ENCODE measurements at places on chromosomes 11 and 22.

GRCh38 chr11:119468511-119468910 is 45.5 kb upstream of the THY1 start:
- DNase-seq = no peak

DNA sequence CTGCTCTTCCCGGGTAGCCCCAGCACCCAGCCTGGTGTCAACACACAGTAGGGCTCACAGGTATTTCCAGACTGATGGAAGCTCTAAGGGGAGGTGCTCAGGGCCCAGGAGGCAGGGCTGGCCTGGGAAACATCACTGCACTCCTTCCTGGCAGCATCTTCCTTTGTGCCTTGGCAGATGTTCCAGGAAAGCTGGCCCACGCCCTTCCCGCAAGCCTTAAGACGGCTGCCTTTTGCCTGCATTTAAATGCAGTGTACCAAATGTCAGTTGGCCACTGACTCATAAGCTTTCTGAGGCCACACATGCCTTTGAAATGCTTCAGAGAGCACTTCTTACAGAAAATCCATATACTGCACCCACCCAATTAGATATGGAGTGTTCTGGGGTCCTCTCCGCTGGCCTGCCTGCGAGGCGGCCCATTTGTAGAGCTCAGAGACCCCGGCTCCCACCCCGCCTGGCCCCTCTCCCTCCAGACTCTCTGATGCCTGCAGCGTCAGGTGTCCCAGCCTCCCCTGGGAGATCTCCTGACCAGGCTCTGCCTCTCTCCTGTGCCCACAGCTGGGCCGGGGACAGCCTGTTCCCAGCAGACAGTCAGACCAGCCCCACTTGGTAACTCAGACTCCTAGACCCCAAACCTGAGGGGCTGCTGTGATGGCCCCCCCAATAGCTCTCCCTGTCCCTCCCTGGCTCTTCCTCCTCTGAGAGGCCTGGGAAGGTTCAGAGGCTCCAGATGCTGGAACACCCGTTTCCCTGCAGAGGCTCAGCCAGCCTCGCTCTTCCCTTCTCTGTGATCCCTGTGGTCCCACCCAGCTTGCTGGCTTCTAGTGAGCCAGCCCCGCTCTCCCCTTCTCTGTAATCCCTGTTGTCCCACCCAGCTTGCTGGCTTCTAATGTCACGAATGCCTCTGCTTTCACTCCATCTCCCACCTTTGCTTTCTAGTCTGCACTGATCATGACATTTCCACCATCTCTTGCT is 47.6 kb upstream of the THY1 start:
- peak; percentile 13 for DNase-seq

DNA sequence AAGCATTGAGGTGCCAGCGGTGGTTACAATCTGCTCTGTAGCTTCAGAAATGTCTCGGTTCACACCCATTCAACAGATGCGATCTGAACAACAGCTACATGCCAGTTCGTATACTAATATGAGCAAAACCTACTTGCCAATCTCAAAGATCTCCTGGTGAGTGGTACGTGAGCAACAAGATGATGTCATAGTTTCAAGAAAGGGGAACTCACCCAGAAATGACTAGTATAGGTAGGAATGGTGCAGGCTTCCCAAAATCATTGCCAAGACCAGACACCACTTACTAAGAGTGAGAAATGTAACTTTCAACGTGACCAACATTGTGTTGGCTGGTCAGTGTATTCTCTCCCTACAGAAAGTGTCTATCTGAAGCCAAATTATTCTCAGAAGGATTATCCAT is 31.1 kb downstream of the OR6Q1 start:
- DNase-seq = no peak

GRCh38 chr11:46338636-46338987 is 8.7 kb upstream of the DGKZ start:
- no peak for DNase-seq

- DNase-seq = no peak
Observed at GRCh38 chr22:24730864-24731263, 43.7 kb downstream of the PIWIL3 start.

DNA sequence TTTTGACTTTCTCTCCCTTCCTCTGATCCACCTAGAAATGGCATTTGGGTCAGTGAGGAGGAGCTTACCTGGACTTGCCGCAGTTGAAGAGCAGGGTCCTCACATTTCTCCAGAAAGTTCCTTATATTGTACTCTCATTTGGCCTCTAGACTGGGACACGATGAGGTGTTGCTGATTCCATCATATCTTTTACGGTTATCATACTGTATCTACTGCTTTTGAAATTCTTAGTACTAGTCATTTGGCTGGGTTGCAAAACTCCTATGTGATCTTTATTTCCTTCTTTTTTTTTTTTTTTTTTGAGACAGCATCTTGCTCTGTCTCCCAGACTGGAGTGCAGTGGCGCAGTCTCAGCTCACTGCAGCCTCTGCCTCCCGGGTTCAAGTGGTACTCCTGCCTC is 58.7 kb upstream of the FAM181B start:
- no peak for DNase-seq

DNA sequence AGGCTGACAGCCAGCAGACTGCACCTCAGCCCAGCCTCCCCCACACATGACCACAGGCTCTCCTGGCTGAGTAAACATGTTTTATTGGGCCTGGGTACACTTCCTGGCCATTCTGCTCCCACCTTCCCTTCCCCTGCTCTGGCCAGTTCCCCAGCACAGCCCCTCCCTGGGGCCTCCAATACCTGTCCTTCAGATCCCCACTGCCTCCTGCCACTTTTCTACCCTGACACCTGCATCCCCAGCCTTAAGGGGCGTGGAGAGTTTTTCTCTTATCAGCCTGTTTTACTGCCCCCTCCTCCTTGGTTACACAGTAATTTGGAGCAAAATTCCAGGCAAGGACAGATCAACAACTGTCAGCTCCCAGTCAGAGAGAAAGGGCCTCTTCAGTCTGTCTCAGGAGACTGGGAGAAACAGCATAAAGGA is at the start of gene ISX:
Gene ISX (plus strand): TSS at position 363 of the 423 bp plus-strand sequence. CDS start 930 bp downstream, outside the sequence.
- no peak for DNase-seq

- DNase-seq = peak; percentile 78
Observed at GRCh38 chr11:69670158-69670845, 4.9 kb downstream of the LTO1 start.

DNA sequence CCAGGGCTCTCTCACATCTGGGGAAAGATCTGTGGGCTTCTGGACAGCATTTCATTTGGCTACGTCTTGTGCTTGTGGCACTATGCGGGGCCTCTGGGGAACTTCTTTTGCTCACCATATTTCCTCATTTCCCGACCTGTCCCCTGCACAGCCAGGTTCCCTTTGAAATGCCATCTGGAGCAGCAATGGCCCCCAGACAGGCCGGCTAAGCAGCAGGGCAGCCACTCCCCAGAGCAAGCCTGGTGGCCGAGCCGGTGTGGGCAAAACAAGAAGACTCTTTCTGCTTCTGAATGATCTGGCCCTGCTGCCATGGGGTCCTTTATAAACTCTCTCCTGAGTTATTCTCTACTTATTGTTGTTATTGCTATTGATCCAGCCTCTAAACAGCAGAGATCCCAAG is 190.7 kb upstream of the NECTIN1 start:
- DNase-seq = no peak

- DNase-seq = no peak
Observed at GRCh38 chr11:66688561-66689534, 11.2 kb upstream of the RBM4B start.

DNA sequence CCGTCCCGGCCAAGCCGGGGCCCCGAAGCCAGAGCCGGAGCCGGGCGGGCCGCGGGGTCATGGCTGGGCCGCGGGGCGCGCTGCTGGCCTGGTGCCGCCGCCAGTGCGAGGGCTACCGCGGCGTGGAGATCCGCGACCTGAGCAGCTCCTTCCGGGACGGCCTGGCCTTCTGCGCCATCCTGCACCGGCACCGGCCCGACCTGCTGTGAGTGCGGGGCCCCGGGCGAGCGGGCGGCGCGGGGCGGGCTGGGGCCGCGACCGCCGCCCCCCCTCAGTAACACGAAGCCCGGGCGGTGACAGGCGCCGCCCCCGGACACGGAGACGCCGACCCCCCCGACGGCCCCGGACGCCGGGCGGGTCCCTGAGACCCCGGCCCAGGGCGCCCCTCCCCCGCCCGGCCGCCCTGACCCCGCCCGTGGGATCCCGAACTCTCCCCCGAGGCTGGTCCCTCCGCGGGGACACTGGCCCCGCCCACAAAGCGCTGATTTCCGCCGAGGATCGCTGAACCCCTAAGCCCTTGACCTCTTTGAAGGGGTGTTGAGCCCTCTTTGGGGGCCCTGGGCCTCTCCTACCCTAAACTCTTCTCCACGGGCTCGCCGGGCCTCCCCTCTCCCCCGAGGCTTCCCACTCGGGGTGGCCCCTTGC is 389 bp downstream of the MICALL1 start:
- DNase-seq = peak; percentile 66

- DNase-seq = no peak
Observed at GRCh38 chr22:33983558-33983957, 63.3 kb upstream of the LARGE1 start.

DNA sequence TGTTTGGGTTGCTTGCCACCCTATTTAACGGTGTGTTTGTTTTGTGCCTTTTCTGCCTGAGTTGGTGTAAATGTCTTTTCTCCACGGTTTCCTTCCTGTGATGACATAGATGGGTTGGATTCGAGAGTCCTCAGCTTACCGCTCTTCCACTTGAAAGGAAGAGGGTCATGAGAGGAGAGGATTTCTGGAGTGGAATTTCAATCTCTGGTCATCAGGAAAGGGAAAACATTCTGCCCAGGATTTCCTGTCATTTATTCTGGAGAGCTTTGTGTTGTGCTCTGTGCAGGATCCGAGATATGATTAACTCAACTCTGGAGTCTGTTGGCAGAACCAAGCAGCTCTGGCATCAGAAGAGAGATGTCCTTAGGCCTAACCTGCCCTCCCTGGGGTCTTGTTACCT is 605.2 kb downstream of the NTM start:
- DNase-seq = no peak

GRCh38 chr11:13667795-13668101 is 720 bp upstream of the FAR1 start:
- DNase-seq = no peak

DNA sequence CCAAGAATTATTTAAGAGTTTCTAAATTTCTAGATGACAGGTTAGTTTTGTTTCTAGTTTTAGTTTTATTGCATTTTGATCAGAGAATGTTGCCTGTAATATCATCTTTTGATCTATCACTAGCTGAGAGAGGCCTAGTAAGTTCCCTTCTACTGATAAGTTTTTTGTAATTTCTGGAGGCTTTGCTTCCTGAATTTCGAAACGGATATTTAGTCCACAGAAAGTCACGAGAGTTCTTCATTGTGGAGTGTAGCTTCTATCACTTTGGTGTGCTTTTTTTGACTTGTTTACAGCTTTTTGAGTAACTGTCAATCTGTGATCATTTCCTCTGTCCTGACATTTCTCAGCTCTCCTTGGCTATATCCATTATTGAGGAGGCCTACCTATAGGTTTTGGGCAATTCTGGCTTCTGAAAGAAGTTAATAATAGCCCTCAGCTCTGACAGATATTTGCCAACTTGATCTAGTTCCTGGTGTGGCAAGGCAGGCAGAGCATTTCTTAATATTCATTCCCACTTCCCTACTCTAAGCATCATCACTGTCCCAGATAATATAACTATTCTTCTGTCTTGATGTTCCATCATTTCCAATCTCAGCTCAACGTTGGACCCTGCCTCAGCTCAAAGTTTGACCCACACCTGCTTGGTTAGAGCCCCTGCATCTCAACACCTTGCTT is 171.3 kb downstream of the BLID start:
- no peak for DNase-seq

DNA sequence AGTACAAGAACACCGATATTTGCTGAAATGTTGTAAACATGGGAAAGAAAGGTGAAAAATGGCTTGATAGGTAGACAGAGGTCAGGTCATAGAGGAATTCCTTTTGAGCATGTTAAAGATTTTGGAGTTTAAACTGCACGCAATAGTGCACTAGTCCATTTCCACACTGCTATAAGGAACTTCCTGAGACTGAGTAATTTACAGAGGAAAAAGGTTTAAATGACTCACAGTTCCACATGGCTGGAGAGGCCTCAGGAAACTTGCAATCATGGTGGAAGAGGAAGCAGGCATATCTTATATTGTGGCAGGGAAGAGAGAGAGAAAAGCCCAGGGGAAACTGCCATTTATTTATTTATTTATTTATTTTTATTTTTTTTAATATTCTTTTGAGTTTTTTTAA is 5.0 kb downstream of the OR10A5 start:
- no peak for DNase-seq

DNA sequence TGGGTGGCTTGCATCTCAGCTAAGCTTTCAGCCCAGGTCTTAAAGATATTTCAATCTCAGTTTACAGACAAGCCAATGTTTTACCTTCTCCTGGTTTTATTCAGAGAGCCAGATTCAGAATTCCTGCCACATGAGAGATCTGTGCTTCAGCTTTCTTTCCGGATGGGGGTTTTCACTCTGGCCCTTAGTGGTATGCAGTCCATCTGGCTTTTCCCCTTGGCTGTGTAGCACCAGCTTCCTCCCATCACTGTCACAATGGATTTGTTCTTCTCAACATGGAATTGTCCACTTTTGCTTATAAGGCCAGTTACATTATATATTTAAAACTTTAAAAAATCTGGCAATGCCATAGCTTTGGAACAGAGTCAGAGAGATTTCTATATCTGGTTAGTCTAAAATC is 303.9 kb downstream of the ETS1 start:
- no peak for DNase-seq

DNA sequence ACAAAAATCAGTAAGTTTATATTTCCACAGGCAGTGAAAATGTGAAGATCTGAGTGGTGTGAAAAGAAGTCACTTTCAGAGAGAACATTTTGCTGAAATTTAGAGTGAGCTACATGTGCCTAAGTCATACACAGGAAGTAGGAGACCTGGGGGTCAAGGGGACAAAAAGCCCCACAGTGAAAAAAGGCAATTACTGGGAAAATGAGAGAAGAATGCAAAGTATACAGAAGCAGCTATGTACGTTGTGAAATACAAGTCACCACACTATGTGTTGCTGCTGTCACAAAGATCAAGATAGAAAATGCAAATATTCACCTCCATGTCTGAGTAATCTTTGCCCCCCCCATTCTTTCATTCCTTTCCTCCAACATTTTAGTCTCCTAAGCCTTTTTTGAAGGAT is 21.6 kb upstream of the SESN3 start:
- DNase-seq = no peak

- no peak for DNase-seq
Observed at GRCh38 chr11:39804271-39804670, 1655.2 kb downstream of the LRRC4C start.

GRCh38 chr11:35618497-35619115 is 346 bp downstream of the FJX1 start:
- peak; percentile 39 for DNase-seq

DNA sequence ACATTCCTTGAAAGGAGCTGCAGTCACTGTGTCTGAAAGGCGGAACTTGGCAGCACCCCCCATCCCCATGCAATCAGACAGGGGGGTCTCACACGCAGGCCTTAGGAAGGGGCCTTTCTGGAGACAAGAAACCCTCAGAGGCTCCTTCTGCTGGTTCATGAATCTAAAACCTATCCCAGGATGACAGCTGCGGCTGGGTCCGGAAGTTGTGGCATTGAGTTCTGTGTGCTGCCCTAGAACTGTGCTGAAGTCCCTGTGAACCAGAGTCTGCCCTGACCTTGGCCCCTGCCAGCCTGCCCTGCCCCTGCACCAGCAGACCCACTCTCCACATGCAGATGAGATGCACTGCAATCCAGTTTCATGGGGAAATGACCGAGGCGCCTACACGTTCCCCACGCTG is 268.0 kb downstream of the CTTN start:
- DNase-seq = no peak

Measured in stimulated activated CD8-positive, alpha-beta memory T cell treated with anti-CD3 and anti-CD28 coated beads, Interleukin-4, amount 100 ng/mL, for 48 hours (primary cell).